ENCODE measurements at places on chromosomes 12 and 14. TPM values are rescaled to one million over a fixed set of nuclear protein-coding genes. Genes with fewer than 3 reads are reported as not detected.

GRCh38 chr12:84599539-84599938, 313.1 kb downstream of the SLC6A15 start:
- DNase-seq: no peak

- DNase-seq: no peak
Observed at GRCh38 chr14:99966037-99966835, 99.0 kb upstream of the EVL start.

DNA sequence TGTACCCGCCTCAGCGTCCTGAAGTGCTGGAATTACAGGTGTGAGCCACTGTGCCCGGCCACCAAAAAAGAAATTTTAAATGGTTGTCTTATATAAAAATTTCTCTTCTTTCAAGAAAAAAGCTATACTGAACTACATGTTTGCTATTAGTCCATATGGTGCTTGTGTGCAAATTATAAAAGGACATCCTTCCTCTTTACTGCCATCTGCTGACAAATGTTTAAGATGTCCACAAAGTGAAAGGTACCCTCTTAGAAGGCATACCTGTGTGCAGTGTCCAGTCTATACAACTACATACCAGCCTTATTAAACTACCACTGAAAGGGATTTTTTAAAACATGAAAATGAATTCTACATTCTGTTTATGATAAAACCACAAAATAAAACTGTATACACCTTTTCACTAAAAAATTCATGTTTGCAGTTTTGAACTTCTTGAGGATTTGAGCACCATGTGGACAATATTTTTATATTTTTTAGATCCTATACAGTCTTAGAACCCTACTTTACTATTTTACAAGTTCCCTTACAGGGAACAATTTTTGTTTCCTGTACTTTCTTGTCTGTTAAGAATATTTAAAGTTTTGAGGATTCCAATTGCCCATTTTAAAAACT, 32.8 kb upstream of the TOMM20L start:
- no peak for DNase-seq

DNA sequence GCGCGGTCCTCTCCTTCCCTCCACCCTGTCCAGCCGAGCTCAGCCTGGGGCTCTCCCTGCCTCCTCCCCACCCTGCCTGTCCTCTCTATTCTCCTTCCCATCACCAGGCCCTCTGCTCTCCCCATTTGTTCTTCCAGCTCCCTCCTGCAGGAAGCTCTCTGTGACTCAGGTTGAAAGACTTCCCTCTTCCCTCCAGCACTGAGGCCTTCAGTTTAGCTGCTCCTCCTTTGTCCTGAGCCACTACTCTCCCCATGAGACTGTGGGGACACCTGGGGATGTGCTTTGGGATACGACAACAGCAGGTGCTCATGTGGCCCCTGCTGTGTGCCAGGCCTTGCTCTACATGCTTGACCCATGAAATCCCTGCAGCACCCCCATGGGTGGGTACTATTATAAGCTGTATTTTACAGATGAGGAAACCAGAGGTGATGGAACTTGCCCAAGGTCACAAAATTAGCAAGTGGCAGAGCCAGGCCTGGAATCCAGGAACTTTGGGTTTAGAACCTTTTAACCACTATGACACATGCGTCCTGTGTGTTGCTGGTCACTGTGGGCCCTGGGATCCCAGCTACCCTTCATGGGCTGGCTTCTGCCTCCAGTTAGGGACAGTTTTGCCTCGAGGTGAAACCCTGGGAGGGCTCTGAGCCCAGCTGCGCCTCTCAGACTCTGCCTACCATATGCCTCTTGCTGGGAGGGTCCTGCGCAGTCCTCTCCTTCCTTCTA, 5.5 kb downstream of the KRT80 start:
- DNase-seq: no peak

DNA sequence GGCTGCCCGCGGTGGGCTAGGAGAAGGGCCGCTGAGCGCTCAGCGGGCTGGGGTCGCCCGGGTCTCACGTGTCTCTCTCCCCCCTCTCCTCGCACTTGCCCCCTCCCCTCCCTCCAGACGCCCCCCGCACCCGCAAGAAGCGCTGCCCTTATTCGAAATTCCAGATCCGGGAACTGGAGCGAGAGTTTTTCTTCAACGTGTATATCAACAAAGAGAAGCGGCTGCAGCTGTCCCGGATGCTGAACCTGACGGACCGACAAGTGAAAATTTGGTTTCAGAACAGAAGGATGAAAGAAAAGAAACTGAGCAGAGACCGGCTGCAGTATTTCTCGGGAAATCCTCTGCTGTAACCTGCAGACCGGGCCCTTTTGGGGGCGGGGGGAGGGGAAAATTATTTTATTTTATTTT, 314 bp upstream of the HOTAIR start:
- no peak for DNase-seq

- DNase-seq: no peak
Observed at GRCh38 chr14:71308671-71309070, 401.4 kb downstream of the PCNX1 start.

DNA sequence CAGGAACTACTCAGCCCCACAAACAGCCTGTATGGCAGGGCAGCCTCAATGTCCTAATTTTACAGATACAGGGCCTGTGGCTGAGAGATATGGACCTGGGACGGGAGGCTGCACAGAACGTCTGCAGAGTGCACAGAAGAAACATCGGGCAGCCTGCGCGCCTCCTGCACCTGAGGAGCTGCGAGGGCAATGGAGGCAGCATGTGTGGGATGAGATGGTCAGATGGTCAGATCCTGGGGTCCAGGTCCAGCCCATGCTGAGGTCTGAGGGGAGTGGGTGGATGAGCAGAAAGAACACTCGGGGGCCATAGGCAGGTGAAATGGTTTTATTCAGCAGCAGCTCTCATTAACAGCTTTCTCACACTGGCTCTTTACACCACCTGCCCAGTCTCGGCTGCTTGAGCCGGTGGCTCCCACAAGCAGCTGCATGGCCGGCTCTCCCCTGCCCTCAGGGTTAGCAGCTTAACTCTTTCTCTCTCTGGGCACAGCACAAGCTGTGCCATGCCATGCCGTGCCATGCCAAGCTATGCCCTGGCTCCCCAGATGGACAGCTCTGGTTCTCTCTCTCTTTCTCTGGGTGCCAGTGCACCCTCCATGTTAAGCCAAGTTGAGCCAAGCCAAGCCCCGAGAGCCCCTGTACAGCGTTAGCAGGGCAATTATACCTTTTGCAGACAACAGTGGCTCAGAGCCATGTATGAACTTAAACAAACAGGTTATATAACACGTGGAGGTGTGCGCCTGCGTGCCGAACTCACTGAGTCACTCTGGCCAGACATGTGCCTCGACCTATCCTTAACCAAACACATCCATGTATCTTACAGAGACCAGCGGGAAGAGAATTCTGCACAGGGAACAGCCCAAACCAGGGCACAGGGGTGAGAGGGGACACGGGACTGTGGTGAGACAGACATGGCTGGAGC, 47.6 kb downstream of the RIMBP2 start:
- no peak for DNase-seq

DNA sequence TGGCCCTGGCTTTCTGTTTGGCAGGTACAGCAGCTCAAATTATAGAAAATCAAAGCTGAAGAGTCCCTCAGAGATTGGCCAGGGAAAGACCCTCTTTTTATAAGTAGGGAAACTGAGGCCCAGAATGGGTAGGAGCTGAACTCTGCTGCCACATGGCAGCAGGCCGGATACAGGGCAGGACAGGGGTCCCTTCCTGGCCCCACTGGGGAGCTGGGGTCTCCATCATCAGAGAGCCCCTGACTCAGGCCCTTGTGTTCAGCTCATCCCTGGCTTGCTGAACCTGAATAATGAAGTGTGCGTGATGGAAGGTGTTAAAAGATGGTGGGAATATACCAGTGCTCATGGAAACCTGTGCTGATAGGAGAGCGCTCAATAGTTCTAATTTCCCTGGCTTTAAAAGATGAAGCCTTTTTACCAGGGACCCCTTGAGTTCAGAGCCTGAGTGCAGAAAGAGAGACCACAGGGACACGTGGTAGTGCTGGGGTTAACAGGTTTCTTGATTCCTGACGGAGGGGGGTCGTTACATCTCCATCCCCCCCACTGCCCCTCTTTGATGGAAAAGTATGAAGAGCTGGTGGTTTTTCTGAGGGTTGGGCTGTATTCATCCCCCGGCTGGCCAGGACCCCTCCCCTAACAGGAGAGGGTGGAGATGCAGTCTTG, 4.4 kb downstream of the DLK1 start:
- no peak for DNase-seq

DNA sequence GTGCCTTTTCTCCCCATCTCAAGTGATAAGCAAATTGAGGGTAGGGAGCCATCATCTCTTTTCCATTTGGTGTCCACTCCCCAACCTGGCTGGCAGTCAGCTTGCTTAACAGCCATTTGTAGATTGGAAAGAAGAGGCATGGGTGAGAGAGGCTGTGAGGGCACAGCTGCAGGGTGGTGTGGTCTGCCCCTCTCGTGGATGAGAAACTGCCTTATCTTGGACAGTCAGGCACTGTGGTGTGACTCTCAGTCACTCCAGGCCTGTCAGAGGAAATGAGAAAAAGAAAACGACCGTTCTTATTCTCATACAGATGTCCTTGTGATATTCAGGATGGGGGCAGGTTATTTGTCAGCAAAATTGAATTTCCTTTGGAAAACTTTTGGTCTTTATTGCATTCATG, 65.1 kb upstream of the SRSF5 start:
- DNase-seq: no peak

DNA sequence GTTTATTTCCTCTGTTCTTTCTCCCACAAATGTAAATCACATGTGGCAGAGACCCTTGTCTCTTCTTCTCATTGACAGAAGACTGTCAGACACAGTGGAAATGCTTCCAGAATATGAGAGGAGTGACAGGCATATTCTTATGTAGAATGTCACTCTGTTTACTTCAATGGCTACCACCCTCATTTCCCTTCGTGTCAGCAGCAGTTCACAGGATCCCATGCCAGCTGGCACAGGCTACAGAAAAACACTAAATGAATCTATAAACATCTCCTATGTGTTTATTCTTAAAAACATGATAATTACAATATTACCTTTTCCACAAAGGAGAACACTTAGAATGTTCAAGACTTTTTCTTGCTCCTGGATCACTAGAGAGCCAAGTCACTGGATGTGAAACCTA, 183.8 kb upstream of the CNTN1 start:
- no peak for DNase-seq

GRCh38 chr14:29235991-29236390, 469.4 kb downstream of the FOXG1 start:
- DNase-seq: no peak

DNA sequence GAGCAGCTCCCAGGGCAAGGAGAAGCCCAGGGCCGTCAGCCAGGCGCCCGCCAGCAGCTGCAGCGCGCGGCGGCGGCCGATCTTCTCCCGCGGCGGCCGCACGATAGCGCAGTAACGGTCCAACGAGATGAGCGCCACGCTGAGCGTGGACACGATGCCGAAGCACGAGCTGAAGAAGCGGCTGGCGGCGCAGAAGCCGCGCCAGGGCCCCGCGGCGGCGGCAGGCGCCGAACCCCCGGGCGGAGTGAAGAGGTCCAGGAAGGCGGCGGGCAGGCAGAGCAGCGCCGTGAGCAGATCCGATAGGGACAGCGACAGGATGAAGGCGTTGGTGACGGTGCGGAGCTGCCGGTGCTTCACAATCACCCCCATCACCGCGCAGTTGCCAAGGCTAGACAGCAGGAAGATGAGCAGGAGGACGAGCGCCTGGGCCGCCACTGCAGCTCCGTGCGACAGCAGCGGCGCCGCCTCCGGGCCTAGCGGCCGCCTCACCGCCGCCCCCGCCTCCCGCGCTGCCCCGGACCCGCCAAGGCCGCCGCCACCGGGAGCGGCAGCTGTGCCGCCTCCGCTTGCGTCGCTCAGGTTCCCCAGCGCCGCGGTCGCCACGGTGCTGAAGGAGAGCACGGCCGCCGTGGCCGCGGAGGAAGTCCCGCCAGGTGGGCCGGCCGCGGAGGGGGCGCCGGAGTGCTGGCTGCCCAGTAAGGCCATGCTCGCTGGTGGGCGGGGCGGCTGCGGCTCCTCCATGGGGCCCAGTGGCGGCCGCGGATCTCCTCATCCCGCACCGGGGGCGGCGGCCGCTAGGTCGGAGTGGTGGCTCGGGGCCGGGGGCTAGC, 479 bp downstream of the GPR135 start:
- DNase-seq: peak; percentile 52

GRCh38 chr14:24123424-24124417, 6.7 kb upstream of the FITM1 start:
- no peak for DNase-seq

DNA sequence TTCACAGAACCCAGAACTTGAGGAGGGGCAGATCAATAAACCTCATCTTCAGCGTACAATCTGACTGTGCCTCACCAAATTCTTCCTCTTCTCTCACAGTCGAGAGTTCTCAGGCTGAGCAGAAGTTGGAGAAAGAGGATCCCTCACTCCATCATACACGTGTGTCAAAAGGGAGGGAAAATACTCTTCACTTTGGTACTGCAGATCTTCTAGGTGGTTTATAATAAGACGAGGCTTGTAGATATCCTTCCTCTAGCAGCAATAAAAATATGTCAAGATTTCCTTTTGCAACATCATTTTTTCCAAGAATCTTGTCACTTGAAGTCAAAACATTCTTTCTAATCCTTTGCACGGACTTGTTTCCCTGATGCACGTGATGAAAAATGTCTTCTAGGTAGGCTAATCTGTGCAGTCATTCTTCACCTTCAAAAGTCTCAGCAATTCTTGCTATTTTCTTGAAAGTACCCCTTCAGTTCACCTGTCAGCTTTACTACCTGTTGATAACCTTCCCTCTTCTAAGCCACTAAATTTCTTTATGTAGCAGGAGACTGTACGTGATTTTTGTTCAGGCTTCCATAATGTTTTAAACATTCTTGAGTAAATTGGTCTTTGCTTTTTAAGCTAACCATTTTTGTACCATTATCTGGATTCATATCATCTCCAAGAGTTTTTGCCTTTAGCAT, 214.1 kb downstream of the NUAK1 start:
- no peak for DNase-seq

GRCh38 chr12:53389702-53390101, 9.7 kb downstream of the SP1 start:
- DNase-seq: no peak

- DNase-seq: no peak
Observed at GRCh38 chr14:53310412-53310811, 157.3 kb upstream of the DDHD1 start.

GRCh38 chr12:112001576-112001975, 11.4 kb downstream of the TMEM116 start:
- DNase-seq: no peak

DNA sequence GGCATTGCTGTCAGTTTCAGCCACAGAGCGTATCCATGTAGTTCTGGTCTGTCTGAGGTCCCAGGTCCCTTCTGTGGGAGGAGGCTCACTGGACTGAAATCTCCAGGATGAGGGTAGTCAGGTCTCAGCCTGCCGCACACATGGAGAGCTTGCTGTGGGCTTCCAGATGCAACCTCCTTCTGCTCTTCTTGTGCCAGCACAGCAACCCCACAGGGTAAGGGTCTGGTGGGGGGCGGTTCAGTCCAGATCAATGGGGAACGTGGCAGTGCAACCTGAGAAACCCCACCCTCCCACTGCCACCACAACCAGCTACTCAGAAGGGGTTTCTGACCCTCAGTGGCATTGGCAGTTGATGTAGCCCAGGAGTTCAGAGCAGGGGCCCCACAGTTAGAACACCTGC, 61.2 kb downstream of the BEGAIN start:
- DNase-seq: no peak

LRRC23 gene
- 1.9 TPM for total RNA-seq

ADAM21 gene
- not detected for total RNA-seq

APOF gene
- 188 TPM for total RNA-seq

KERA gene
- total RNA-seq: not detected

SYT10 gene
- total RNA-seq: 0.23 TPM

SERPINA1 gene
- 17,840 TPM for total RNA-seq

RGS6 gene
- not detected for total RNA-seq

Data from left lobe of liver (tissue), 2 donors.